ENCODE measurements at places on chromosomes 1 and 21.

- DNase-seq, result no peak
Measured at GRCh38 chr1:201424146-201424545, 2.6 kb upstream of the TNNI1 start.

- DNase-seq, result no peak
Measured at GRCh38 chr21:35703704-35704103, 356.6 kb downstream of the SETD4 start.

DNA sequence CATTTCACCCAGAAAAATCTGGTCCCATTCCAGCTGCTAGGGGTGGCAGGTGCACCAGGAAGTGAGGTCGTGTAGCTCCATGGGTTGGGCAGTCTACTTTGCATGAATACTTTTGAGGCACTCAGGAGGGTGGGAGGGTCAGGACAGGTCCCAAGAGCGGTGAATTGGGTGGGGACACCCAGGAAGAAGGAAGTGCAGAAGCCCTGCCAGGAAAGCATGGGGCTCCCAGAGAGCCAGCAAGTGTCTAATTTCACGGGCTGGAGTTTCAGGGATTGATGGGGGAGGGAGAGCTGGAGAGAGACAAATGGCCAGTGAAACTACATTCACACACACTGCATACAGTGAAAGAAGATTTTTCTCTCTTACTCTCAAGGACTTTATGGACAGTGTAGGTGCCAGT, 137.8 kb downstream of the GALNT2 start:
- DNase-seq, result no peak

GRCh38 chr1:35851132-35851869, 31.7 kb upstream of the AGO1 start:
- no peak for DNase-seq

- DNase-seq, result no peak
Measured at GRCh38 chr1:10606064-10606463, 131.3 kb downstream of the PEX14 start.

Data from SHP77 (cell line).